DMS 273 treated with DMSO at 0.1 percent for 48 hours (cell line): ENCODE measurements at places on chromosomes 1 and 21.

DNA sequence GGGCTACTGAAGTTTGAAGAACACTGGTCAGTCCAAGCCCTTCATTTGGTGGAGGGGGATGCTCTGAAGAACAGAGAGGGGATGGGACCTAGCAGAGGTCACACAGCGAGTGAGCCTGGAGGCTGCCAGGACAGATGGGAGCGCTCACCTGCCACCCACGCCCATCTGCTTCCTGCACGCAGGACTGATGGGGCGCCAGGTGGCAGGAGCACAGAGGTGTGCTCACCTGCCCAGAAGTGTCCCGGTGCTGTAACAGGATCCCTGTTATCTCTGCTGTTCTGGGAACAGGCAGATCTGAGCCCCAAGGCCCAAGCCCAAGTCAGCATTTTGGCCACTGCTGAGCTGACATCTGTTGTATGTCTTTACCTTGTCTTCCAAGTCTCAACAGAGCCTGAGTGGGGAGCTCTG is 40.5 kb downstream of the EPHB2 start:
- no peak for DNase-seq

DNA sequence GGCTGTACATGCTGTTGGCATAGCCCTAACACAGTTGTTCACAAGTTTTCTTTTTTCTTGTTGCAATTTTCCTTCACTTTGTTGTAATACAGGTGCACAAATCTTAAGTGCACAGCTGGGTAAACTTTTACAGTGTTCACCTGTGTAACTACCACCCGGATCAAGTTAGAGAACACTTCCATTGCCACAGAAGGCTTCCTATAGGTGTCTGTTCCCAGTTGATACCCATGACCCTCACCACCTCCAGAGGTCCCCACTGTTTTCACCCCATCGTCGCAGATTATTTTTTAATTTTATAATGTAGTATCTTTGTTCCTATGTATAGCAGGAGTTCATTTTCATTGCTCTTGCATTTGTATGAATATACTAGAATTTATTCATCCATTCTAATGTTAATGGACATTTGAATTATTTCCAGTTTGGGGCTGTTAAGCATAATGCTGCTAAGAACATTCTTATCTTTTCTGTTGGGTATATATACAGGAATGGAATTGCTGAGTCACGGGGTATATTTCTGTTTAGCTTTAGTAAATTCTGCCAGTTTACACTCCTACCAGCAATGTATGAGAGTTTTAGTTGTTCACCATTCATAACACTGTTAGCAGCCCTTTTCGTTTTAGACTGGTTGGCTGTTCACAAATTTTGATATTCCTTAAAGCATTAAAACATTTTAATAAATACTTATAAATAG is 16.4 kb downstream of the SPRTN start:
- DNase-seq: no peak

GRCh38 chr1:174743654-174744561 is 255.8 kb upstream of the CACYBP start:
- DNase-seq: peak; percentile 32

DNA sequence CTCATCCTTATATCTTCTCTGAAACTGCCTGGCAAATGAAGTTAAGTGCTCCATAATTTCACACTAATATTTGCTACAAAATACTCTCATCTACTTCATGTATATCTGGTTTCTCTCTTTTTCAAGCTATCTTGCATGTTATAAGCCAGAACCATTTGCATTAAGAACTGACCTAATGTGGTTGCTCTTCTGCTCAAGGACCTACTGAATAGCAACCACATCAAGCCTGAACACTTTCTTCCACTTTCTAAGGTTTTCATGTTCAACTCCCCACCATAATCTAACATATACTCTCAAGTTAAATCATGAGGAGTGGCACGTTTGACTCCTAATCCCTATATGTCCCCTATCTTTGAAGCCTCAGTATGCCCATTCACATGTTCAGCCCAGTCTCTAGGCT is 27.2 kb downstream of the RGS1 start:
- no peak for DNase-seq

GRCh38 chr1:55040933-55041494 is 1.7 kb downstream of the PCSK9 start:
- DNase-seq: no peak

DNA sequence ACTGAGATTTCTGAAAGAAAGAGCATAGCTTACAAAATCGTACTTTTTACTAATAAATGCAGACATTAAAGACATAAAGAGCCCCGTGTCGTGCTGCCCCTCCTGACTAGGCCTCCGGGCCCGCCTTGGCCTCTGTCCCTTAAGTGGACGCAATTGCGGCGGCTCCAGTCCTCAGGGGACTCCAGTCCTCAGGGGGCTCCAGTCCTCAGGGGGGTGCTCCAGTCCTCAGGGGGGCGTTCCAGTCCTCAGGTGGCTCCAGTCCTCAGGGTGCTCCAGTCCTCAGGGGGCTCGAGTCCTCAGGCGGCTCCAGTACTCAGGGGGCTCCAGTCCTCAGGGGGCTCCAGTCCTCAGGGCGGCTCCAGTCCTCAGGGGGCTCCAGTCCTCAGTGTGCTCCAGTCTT is 10.6 kb upstream of the OR2M2 start:
- DNase-seq: no peak

- no peak for DNase-seq
Measured at GRCh38 chr21:29504751-29505321, 206.1 kb downstream of the BACH1 start.

- DNase-seq: no peak
Measured at GRCh38 chr1:172019976-172020375, 178.7 kb downstream of the DNM3 start.

DNA sequence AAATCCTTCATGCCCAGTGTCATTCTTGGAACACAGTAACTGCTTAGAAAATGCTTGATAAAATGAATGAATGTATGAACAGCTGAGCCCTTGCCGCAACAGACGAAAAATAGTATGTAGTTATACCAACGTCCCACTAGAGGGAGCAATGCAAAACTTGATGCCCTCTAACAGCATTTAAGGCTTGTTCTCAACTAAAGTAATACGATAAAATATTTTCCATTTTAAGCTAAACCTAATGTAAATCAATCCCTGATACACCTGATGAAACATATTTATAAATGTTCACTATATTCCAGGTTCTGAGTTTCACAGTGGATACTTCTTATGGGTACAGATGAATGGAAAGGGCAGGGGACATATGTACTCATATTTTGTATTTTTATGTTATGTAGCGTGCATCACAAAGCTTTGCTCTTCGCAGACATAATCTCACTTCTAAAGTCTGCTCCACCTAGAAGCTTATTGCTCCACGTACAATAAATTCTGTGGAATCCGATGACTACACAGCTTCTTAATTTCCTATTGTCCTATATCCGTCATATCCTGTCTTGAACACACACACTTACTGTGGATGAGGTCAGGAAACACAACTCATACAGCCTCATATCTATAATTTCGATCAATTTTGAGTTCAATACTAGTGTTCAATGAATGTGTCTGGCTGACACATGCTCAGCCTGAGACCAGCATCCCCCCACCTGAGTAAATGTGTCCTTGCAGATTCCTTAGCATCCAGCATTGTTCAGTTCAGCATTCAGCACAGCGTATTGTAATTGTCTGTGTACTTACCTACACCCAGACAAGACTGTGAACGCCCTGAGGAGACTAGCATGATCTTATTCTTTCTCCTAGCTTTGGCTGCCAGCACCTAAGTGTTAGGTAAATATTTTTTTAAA is 4.4 kb upstream of the UTP25 start:
- peak; percentile 20 for DNase-seq

GRCh38 chr21:14841511-14842472 is 223.0 kb downstream of the NRIP1 start:
- no peak for DNase-seq

GRCh38 chr21:14270631-14271030 is 54.7 kb downstream of the RBM11 start:
- DNase-seq: no peak

- no peak for DNase-seq
Measured at GRCh38 chr21:29697555-29698193, 242.1 kb downstream of the GRIK1 start.

- DNase-seq: no peak
Measured at GRCh38 chr1:157966031-157966537, 27.4 kb upstream of the KIRREL1 start.

- no peak for DNase-seq
Measured at GRCh38 chr1:93670141-93670540, 11.5 kb downstream of the BCAR3 start.
